ENCODE measurements at places on chromosomes 7 and 10.

GRCh38 chr7:97116308-97116707 is 1.2 kb upstream of the SDHAF3 start:
- DNase-seq, result no peak

DNA sequence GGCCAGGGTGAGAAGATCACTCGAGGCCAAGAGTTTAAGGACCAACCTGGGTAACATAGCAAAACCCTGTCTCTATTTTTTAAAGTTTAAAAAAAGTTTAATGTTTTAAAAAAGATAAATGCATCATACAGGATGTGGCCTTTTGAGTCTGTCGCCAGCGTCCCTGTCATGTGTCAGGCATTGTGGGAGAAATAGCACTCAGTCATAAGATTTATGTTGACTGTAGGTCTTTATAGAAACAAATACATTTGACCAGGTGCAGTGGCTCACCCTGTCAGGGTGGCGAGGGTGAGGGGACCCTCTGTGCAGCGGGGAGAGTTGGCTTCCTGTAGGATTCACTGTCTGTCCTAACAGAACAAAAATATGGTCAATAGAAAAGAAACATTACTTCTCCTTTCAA is 63.5 kb upstream of the SH2B2 start:
- no peak for DNase-seq

GRCh38 chr7:50920031-50920635 is 137.4 kb upstream of the GRB10 start:
- no peak for DNase-seq

DNA sequence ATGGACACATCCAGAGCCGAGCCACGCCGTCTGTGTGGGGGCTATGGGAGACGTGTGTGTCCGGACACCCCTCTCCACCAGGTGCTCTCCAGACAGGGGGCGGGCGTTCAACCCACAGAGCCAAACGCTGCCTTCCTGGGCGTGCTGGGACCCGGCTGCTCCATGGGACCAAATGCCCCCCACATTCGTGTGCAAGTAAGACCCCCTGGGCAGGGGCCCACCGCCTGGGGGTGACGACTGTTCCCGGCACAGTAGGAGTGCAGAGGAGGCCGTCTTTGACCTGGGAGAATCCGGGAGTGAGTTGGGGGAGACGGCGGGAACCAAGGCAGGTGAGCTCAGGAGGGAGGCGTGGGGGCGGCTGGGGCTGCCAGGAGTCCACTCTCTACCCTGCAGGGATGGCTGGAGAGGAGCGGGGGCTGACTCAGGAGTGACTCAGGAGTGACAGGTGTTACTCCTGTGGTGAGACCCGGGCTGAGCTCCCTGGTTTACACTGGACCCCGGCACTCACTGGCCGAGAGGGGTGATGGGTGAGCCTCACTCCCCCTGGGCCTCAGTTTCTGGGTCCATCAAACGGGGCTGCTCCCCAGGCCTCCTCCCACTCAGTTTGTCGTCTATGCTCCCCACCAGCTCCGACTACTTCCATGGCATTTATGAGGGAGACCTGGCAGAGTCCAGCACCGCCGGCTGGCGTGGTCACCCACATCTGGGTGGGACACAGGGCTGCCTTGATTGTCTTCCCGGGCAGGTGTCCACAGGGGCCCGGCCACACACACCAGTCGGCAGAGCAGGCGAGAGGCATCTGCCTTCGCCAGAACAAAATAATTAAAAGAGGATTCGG is 95.0 kb downstream of the MICALL2 start:
- no peak for DNase-seq

DNA sequence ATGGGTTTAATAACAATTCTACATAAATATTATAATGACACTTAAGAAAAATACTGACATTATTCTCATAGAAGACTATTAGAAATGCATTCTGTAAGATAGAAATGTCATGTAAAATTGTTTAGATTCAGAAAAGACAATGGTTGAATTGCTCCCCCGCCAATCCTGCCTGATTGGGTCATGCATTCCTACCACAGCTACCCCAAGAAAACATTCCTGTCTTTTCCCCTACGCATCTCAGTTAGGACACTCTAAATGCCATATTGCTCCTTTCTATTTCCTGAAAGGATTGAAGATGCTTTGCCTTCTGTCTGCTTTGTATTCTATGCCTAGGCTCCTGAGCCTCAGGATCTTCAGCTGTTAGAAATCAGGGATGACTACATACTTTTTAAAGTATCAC is 109.4 kb downstream of the DGKB start:
- DNase-seq, result no peak

- DNase-seq, result no peak
These were observed 27.4 kb upstream of the TPK1 start for GRCh38 chr7:144863320-144863647.

DNA sequence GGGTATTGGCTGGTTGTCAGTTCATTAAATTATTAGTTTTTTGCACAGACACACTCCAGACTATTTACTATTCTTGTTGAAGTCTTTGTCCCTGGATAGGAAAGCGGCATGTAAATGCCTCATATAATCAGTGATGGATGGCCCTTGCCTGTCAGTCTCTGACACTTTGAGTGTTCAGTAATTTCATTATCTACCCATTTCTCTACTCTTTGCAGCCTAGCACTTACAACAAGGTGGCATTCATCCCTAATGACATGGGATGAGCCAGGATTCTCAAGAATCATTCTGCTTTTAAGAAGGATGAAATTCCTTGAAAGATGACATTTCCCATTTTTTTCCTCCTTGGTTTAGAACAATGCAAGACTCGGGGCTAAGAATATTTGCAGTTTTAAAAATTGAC is 155.7 kb downstream of the SORCS3 start:
- no peak for DNase-seq

DNA sequence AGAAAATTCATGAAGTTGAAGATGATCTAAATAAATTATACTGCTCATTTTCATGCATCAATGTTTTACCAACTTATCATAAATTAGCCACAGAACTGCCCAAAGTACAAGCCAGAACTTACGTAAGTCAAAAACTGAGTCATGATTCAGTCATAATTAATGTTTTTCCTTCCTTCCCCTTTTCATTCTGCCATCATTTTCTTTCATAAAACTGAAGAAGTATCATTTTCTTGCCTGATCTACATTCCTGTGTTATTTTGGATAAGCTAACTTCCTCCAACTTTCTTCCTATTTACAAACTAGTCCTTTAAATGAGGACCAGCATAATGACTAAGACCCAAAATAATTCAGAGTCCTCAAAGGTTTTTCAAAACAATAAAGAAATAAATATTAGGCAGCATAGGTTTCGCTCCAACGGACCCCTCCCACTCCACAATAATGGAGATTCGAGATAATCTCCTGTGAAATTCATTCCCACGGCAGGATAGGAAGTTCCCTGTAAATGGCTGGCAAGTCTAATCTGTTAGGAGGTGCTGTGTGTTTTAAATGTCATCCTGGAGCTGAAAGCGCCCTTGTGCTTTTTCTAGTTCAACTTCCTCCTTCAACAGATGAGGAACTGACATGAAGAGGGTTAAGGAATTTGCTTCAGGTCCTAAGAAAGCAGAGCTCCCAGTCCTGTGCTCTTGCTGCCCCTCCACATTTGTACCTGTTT is 218.9 kb downstream of the DOCK4 start:
- DNase-seq, result no peak

DNA sequence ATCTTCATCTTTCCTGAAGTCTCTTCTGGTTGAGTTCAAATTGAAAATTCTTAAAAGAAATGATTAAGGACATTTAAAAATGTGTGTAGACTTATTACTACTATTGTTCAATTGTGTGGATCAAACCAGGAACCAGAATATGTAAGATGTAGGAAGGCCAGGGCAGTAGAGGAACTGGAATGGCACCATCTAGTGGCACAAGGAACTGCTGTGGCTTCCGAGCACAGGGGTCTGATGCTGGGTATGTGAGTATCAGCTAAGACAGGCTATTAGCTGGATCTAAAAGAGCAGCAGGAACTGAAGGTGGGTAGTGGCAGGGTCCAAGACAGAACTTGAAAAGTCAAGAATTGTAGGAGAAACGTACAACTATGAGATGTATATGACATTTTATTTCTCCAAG is 247.3 kb downstream of the SEMA3A start:
- no peak for DNase-seq

GRCh38 chr10:94146313-94146712 is 152.6 kb downstream of the PLCE1 start:
- no peak for DNase-seq

DNA sequence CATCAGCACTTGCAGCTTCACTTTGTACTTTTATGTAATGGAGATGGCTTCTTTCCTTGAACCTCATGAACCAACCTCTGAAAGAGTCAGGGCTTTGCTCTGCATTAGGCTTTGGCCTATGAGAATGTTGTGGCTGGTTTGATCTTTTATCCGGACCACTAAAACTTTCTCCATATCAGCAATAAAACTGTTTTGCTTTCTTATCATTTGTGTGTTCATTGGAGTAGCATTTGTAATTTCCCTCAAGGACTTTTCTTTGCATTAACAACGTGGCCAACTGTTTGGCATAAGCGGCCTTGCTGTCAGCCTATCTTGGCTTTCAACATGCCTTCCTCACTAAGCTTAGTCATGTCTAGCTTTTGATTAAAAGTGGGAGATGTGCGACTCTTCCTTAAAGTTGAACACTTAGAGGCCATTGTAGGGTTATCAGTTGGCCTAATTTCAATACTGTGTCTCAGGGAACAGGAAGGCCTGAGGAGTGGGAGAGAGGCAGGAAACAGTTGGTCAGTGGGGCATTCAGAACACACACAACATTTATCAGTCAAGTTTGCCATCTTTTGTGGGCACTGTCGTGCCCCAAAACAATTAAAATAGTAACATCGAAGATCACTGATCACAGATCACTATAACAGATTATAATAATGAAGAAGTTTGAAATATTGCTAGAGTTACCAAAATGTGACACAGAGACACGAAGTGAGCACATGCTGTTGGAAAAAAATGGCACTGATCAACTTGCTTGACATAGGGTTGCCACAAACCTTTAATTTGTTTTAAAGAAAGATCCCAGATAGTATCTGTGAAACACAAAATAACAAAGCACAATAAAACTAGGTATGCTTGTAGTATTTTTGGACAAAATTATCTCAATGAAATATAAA is 64.7 kb downstream of the NRF1 start:
- DNase-seq, result no peak

DNA sequence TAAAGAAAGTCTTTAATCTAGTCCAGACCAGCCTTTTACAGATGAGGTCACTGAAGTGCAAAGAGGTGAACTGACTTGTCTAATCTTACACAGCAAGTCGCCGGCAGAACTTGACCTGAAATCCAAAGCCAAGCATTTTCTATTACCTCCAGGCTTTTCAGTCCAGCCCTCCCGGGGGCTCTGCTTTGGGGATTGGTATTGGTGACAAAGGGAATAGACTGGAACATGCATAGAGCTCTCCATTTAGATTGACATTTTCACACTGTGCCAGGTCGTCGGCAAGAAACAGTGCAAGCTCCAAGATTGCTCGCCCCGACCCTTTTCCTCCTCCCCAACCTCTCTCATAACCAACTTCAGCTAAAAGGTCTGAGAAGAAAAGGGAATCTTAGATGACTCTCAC is 42.2 kb upstream of the MTPAP start:
- no peak for DNase-seq

DNA sequence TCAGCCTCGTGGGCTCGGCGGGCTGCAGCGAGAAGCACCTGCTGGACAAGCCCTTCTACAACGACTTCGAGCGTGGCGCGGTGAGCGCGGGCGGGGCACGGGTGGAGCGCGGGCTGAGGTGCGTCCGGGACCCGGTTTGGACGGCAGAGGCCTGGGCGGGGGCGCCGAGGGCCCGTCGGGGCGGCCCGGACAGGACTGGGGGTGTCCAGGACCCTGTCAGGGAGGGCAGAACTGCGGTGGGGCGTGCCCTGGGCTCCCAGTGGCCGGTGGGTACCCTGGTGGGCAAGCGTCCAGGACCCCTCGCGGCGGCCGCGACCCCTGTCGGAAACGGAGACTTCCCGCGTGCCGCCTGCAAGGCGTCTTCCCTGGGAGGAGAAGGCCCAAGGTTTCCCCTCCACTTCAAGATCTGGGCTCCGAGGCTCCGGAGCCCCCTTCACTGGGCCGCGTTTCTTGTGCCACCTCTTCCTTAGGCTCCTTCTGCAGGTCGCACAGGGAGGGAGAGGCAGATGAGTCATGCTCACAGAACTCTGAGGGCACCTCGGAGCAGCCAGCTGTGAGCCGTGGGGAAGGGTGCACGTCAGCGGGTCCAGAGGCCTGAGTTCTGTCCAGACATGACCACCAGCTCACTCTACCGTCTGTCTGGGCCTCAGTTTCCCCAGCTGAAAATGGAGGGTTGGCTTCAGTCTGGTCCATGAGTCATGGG is 485 bp downstream of the ALOX5 start:
- no peak for DNase-seq

GRCh38 chr10:117754770-117755658 is 212.5 kb downstream of the EMX2 start:
- no peak for DNase-seq

- no peak for DNase-seq
These were observed at the start of gene CPN1 for GRCh38 chr10:100081075-100082001. CPN1 (minus strand) TSS chr10:100081869; CDS start chr10:100081625, 244 bp downstream.

GRCh38 chr10:51171946-51172345 is 97.7 kb downstream of the PRKG1 start:
- no peak for DNase-seq
